ENCODE measurements at places on chromosomes 12 and 14.

DNA sequence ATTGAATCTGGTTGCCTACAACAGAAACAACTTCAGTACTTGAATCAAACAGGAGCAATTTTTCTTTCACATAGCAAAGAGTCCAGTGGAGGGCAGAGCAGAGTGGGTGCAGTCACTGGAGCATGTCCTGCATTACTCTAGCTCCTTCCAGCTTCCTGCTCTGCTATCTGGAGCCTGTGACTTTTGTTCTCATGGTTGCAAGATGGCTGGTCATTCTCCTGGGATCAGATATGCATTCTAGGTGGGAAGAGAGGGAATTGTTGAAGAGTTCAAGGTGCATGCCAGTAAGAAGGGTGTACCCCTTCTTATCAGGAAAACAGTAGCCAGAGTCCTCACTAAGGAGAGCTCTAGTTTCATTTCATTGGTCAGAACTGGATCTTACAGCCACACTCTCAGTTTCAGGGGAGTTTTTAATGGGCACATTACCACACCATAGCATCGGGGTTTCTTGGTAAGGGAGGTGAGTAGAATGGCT is 8.0 kb downstream of the IFT43 start:
- no peak for DNase-seq
- no peak overlapping the region for H3K4me3 ChIP-seq
- peaks cover 3% of the 10 kb centered on the region for H3K36me3 ChIP-seq
- no peaks in the 10 kb centered on the region for H3K27me3 ChIP-seq
- H3K27ac ChIP-seq: no peak overlapping the region
- no peaks in the 10 kb centered on the region for H3K4me1 ChIP-seq

- H3K27ac ChIP-seq: no peak overlapping the region
- DNase-seq: no peak
- no peaks in the 10 kb centered on the region for H3K27me3 ChIP-seq
- H3K36me3 ChIP-seq: no peaks in the 10 kb centered on the region
Observed at GRCh38 chr14:89078021-89078795, 253.8 kb downstream of the TTC8 start.

GRCh38 chr12:57211791-57212700 is 4.5 kb upstream of the NXPH4 start:
- H3K4me1 ChIP-seq: peaks cover 35% of the 10 kb centered on the region
- no peak overlapping the region for H3K27ac ChIP-seq
- no peak overlapping the region for H3K4me3 ChIP-seq
- peaks cover 35% of the 10 kb centered on the region for H3K27me3 ChIP-seq
- H3K36me3 ChIP-seq: no peaks in the 10 kb centered on the region
- DNase-seq: no peak

GRCh38 chr12:59600171-59600570 is 4.3 kb downstream of the SLC16A7 start:
- no peak for DNase-seq
- H3K27ac ChIP-seq: no peak overlapping the region
- H3K27me3 ChIP-seq: no peaks in the 10 kb centered on the region
- H3K4me3 ChIP-seq: no peak overlapping the region
- peaks cover 7% of the 10 kb centered on the region for H3K4me1 ChIP-seq
- no peaks in the 10 kb centered on the region for H3K36me3 ChIP-seq

- no peak for DNase-seq
- H3K27ac ChIP-seq: no peak overlapping the region
- H3K27me3 ChIP-seq: peaks cover 21% of the 10 kb centered on the region
- H3K36me3 ChIP-seq: no peaks in the 10 kb centered on the region
Observed at GRCh38 chr12:62631471-62632410, 165.1 kb downstream of the MON2 start.

- no peak for DNase-seq
- no peaks in the 10 kb centered on the region for H3K27me3 ChIP-seq
- H3K4me1 ChIP-seq: peaks cover 83% of the 10 kb centered on the region
- peak overlapping the region; percentile 47 for H3K27ac ChIP-seq
- no peak overlapping the region for H3K4me3 ChIP-seq
Observed at GRCh38 chr12:96208346-96208745, 14.2 kb downstream of the ELK3 start.

DNA sequence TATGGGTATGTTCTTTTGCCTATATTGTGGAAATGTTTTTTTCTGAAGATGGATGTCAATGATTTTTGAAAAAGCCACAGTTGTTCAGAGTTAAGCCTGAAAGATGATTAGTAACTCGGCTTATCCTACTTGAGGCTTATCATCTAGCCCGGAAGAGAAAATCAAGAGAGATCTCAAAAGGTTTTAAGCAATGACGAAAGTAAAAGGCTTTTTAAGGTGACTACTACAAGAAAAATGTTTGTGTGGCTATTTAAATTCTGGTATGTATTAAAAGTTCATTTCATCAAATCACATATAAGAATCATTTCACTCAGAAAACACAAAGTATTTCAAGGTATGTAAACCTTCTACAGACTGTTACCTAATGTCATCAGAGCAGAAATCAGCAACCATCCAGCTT is 40.2 kb downstream of the HEATR5A start:
- H3K4me3 ChIP-seq: no peak overlapping the region
- no peaks in the 10 kb centered on the region for H3K27me3 ChIP-seq
- DNase-seq: no peak
- H3K36me3 ChIP-seq: peaks cover 8% of the 10 kb centered on the region

DNA sequence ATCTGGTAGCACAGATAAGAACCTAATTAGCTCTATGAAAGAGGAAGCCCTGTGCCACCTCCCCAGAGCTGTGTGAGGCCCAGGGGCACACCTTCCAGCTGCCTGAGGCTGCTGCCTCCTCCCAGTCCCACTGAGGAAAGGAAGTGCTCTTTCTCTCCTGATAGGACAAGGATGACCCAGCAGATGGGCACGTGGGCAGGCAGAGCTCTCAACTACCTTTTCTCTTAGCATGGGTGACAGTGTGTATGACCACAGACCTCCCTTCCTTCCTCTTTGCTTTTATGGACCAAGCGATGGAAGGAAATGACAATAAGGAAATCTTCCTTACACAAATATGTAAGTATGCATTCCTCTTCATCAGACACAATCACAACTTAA is 127.6 kb upstream of the AMIGO2 start:
- H3K4me1 ChIP-seq: peaks cover 50% of the 10 kb centered on the region
- H3K27ac ChIP-seq: peak overlapping the region; percentile 69
- DNase-seq: peak; percentile 41
- H3K4me3 ChIP-seq: peak overlapping the region; percentile 46
- no peaks in the 10 kb centered on the region for H3K27me3 ChIP-seq

DNA sequence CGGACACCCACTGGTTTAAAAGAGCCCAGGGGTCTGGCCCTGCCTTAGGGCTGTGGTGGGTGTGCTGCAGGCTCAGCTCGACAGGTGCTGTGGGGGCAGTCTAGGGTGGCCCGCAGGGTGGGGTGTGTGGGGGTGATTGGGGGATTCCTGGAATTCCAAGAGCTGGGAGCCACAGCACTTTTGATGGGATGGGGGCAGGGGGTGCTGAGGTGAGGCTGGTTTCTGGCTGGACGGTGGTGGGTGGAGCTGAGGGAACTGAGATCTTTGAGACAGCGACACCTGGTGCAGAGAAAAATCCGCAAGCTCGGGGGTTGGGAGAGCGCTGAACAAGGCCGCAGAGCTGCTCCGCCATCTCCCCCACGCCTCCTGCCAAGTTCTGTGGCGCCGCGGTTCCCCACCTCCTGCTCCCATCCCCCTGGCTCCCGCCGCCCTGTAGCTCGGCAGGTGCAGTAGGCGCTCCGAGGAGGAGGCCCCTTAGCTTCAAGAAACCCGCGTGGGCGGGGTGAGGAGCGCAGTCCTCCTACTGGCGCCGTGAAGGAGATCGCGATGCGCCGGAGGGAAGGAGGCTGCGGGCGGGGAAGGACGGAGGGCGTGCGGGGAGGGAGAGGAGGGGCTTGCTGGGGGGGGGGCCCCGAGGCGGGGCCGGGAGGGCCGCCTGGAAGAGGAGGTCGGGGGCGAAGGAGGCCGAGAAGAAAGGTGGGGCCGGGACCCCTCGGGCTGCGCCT is 1.3 kb upstream of the TEDC1 start:
- H3K27me3 ChIP-seq: no peaks in the 10 kb centered on the region
- DNase-seq: peak; percentile 86
- peaks cover 48% of the 10 kb centered on the region for H3K4me1 ChIP-seq
- peak overlapping the region; percentile 59 for H3K4me3 ChIP-seq

DNA sequence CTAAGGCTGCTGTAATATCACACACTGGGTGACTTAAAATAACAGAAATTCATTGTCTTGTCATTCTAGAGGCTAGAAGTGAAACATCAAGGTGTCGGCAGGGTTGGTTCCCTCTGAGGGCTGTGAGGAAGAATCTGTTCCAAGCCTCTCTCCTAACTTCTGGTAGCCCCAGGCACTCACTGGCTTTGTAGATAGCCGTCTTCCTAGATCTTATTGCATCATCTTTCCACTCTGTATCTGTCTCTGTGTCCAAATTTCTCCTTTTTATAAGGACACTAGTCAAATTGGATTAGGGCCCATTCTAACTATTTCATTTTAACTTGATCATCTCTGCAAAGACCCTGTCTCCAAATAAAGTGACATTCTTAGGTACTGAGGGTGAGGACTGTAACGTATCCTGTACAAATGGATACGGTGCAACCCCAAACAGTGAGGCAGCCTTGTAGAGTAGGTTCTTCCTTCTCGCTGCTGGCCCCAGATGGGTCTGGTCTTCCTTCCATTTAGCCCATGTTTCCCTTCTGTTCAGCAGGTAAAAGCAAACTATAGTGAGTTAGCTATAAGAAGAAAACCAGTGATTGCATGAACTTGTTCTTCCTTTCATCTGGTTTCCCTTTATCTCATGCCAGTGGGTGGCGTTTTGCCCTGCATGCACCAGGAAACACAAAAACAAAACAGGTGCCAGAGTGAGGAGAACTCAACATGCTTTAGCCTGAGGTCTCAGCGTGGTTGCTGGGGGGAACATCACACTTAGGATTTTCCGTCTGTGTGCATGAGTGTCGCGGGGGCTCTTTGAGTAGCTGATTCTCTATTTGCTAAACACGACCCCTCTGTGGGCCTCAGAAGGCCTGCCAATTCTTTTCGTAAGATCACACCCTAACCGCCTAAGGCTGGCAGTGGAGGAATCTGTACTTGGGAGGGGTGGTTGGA is 19.5 kb downstream of the TTC9 start:
- peak overlapping the region; percentile 21 for H3K4me3 ChIP-seq
- H3K27ac ChIP-seq: peak overlapping the region; percentile 51
- DNase-seq: peak; percentile 12
- H3K4me1 ChIP-seq: peaks cover 55% of the 10 kb centered on the region
- no peaks in the 10 kb centered on the region for H3K27me3 ChIP-seq

DNA sequence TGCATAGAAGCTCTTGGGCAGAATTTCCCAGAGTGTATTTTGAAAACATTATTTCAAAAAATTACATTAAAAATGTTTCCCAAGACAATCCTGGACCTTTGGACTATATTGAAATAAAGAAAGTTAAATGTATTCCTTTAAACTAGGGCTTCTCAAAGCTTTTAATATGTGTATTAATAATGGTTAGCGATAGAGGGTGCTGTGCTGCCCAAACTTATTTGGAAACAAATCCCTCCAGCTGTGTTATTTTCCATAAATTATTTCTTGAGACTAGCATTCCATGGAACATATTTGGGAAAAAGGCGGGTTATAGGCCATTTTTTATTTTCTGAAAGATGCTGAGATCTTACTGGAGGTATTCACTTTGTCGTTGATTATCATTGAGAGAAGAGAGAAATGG is 397.8 kb upstream of the MIS18BP1 start:
- H3K27me3 ChIP-seq: no peaks in the 10 kb centered on the region
- no peaks in the 10 kb centered on the region for H3K4me1 ChIP-seq
- no peaks in the 10 kb centered on the region for H3K36me3 ChIP-seq
- H3K27ac ChIP-seq: no peak overlapping the region
- H3K4me3 ChIP-seq: no peak overlapping the region

DNA sequence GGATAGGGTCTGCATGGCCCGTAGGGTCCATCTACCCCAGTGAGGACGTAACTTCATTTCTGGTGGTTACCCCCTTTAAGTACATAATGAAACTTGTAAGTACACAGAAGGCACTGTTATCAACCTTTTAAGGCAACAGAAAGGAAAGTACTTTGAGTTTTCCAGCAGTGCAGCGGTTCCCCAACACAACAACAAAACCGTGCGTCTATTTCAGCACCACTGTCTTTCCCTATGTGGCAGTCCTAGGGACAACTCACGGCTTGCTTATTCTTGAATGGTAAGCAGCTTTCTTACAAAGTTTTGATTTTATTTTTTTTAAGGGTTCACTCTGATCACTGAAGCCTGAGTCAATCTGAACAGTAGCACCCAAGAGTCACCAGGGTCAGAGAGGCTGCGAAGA is 46.3 kb downstream of the FOXN3 start:
- H3K4me3 ChIP-seq: no peak overlapping the region
- peaks cover 2% of the 10 kb centered on the region for H3K4me1 ChIP-seq
- no peaks in the 10 kb centered on the region for H3K27me3 ChIP-seq

DNA sequence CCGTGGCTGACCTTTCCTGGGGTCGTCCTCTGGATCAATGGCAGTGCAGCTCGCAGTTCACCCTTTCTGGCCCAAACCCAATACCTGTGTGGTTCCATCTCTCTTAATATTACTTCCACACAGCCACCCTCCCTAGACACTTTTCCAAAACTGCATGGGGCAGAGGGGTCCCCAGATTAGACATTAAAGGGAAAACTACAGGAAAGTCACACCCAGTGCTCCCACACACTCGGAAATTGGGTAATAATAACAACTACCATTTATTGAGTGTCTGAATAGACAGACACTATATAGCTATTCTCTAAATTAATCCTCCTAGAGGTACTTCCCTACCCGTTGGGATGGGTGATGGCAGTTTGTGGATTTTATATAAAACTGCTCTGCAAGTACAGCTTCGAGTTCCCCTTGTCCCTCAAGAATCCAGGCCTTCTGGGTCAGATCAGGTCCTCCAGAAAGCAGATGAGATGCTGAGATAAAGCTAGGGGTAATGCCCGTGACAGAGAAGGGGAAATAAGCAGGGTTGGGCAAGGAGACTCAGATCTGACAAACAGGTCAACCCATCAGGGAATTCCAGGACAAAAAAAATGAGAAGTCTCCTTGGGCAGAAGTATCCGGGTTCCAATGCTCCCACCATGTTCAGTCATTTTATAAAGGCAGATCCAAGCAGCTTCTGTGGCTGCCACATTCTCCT is 795 bp upstream of the PXN start:
- no peaks in the 10 kb centered on the region for H3K27me3 ChIP-seq
- peaks cover 30% of the 10 kb centered on the region for H3K4me1 ChIP-seq
- H3K4me3 ChIP-seq: no peak overlapping the region
- DNase-seq: no peak
- no peak overlapping the region for H3K27ac ChIP-seq

- no peak overlapping the region for H3K4me3 ChIP-seq
- no peak for DNase-seq
- no peak overlapping the region for H3K27ac ChIP-seq
- H3K36me3 ChIP-seq: no peaks in the 10 kb centered on the region
- no peaks in the 10 kb centered on the region for H3K27me3 ChIP-seq
Observed at GRCh38 chr14:70770490-70770889, 38.8 kb downstream of the MAP3K9 start.

Measured in effector memory CD4-positive, alpha-beta T cell (primary cell).